Left cardiac atrium (tissue), 4 donors: ENCODE measurements at places on chromosomes 1 and 21. TPM values are rescaled to one million over a fixed set of nuclear protein-coding genes. Genes with fewer than 3 reads are reported as not detected.

DNA sequence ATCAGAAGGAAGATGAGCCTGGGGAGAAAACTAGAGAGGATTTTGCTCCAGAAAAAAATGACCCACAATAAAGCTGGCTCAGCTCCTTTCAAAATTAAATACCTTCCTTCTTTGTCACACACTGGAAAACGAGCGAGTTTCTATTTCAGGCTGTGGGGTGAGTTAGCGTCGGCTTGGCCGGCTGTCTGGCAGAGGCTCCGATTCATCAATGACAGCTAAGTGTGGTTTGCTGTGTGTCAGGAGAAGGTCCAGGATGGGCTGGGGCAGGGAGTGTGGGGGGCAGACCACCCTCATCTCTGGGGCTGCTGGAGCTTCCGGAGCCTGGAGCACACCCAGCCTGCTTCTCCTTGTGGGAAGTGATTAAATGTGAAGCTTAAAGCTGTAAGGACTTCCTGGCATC is 120.2 kb downstream of the ETS2 start:
- peak; percentile 71 for DNase-seq

DNA sequence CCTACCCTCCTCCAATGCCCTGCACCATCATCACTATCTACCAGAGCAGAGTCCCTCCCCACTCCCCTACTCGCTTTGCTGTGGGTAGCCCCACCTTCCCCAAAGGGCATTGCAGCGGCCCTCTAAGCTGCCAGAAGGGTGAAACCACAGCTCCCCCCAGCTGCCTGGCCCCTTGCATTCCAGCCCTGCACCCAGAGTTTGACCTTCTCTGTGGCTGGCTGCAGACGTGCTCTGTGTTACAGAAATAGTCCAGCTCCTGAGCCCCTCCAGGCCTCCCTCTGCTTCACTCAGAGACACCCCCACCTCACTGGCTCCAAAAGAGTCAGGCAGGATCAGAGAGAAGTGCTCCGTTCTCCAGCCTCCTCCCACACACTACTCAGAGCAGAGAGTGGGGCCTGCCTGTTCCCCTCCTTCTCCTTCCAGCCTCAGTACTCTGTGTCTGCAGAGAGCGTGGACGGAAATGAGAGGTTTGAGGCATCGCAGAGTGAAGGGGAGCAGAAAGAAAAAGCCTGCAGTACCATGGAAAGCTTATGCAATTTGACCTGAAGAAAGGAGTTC is 63.2 kb downstream of the PLEKHA6 start:
- no peak for DNase-seq

DNA sequence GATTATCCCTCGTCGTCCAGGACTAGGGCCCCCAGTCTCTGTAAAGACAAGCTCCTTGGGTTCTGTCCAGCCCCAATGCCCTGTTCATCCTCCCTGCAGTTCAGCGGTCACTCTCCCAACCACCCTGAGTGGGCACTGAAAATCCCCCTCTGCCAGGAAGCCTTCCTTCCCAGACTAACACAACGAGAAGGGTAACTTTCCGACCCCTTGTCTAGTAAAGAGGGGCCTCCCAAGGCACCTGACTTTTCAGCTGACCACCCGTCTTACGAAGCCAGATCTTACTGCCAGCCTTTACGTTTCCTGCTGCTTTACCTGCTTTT is 13.4 kb downstream of the TMEM9 start:
- DNase-seq, result no peak

DNA sequence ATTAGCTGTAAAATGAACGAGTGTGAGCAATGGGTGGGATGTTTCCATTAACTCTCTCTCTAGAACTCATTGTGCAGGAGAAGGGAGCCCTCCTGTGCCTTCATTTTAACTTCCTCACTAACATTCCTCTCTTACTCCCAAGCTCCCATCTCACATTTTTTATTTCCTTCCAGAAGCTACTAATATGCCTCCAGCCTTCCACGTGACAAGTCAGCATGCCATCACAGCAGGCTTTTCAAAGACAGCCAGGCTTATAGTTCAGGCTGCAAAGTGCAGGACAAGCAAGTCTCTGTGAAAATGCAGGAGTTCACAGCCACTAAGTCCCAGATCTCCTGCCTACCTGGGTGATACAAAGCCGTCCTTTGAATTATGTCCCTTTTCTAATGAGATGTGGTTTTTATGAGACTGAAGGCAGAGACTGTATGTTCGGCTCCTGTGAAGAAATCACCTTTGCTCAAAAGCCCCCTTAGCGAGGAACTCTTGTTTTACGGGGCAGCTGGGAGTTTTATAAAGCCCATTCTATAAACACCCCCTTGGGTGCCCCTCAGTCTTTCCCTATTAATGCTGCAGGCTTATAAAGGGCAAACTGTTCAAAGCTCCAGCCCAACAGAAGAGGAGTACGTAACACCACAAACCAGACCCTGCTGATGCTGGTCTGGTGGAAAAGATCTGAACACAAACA is 14.8 kb upstream of the ANGPTL7 start:
- no peak for DNase-seq

DNA sequence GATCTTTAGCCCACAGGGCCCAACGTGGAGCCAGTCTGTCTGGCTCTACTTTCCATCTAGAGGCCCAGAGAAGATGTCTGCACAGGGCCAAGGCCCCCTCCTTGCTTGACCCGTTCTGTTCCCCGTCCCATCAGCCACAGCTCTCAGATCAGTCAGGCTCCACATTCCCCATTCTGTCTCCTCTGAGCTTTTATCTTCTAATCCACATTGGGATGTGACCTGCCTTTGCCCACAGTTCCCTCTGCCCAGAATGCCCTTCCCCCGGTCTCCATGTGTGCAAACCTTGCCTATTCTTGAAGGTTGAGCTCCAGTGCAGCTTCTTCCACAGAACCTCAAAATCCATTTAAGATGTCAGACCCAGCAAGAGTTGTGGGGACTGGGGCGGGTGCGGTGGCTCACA is 53.3 kb upstream of the WASF2 start:
- DNase-seq, result no peak

The SPTA1 gene
- total RNA-seq, result 0.03 TPM

GRCh38 chr1:201739492-201740085 is 89.4 kb upstream of the IPO9 start:
- peak; percentile 62 for DNase-seq

The RGS16 gene
- 3.3 TPM for total RNA-seq

GRCh38 chr1:92029241-92029922 is 403 bp upstream of the EPHX4 start:
- DNase-seq, result no peak
